Retinal pigment epithelial cell (primary cell): ENCODE measurements at places on chromosomes 2 and 18.

- no peak for DNase-seq
Measured at GRCh38 chr2:63734510-63734909, 107.2 kb upstream of the UGP2 start.

GRCh38 chr2:102418421-102418961 lies 4.5 kb upstream of the IL18RAP start:
- DNase-seq: no peak

DNA sequence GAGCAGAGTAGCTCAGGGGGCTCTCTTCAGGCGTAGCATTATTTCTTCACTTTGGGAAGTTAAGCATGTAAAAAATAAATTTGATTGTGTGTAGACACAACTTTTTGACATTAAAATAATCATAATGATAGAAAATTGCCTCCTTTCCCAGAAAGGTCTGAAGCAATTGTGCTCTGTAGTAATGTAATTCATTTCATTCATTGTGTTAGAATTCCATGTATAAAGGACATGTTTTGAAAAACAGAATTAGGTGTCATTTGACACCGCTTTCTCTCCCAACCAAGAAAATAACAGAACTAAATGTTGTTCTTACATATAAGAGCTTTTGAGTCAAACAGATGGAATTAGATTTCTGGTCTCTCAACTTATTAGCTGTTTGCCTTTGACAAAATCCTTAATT lies 1064.2 kb upstream of the FAM98A start:
- no peak for DNase-seq

DNA sequence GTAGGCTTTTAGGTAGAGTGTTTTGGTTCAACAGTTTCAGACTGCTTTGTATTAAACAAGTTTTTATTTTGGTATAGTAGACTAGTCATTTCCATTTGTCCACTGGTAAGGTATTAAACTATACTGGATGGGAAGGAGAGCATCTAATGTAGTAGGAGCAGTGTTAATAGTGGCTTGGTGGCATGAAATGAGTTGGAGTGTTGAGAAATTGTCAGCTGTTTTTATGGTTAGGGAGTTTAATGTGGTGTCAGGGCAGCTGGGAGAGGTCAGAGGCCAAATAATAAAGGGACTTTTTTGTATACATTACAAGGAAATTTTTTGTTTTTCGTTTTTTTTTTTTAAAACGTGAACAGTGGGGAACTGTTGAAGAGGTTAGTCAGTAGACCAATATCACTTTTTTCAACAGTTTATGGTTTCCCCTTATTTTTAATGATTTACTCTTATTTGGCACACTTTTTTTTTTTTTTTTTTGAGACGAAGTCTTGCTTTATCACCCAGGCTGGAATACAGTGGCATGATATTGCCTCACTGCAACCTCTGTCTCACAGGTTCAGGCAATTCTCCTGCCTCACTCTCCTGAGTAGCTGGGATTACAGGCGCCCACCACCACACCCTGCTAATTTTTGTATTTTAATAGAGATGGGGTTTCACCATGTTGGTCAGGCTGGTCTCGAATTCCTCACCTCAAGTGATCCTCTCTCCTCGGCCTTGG lies 21.2 kb downstream of the ACTR3 start:
- DNase-seq: no peak

- DNase-seq: no peak
Measured at GRCh38 chr2:20675701-20676352, 8.9 kb downstream of the GDF7 start.

GRCh38 chr2:238235331-238235732 lies 4.5 kb downstream of the HES6 start:
- no peak for DNase-seq

GRCh38 chr18:22624176-22624575 lies 206.5 kb upstream of the CTAGE1 start:
- DNase-seq: no peak

- DNase-seq: no peak
Measured at GRCh38 chr2:84900971-84901370, 4.5 kb upstream of the TMSB10 start.

- peak; percentile 58 for DNase-seq
Measured at GRCh38 chr18:59835605-59836379, 64.0 kb upstream of the PMAIP1 start.

GRCh38 chr18:58572181-58572580 lies 56.7 kb downstream of the ALPK2 start:
- DNase-seq: no peak

- no peak for DNase-seq
Measured at GRCh38 chr18:34710458-34710914, 388 bp downstream of the DTNA start.

DNA sequence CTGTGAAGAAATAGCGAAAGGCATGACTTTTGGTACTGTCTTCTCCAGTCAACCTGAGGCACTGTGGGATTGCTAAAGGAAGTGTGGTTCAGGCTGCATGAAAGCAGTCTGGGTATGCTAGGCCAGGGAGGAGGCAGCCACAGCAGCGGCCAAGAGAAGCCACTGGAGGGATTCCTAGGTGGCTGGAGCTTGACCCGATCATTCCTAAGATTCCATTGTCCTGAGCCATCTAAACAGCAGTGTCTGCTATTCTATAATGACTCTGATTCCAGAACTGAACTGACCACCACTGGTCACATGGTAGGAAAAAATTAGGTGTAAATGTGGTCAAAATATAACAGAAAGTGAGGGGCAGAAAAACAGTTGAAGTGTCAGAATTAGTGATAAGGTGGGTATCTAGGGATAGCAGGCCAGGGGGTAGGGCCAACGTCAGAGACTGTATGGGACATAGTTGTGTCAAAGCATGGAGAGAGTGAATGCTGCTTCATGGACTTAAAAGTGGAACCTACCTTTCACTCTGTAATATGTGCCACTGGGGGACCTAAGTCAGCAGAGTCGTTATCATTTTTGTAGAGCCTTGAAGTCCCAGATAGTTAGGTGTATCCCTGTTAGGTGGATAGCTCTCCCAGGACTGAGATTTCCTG lies 204.6 kb downstream of the CTNNA2 start:
- peak; percentile 75 for DNase-seq

GRCh38 chr2:68653538-68653982 lies 10.2 kb downstream of the PROKR1 start:
- DNase-seq: no peak

- DNase-seq: no peak
Measured at GRCh38 chr2:71646028-71646427, 192.7 kb downstream of the DYSF start.

- DNase-seq: no peak
Measured at GRCh38 chr2:189164746-189165145, 14.8 kb downstream of the COL5A2 start.

- DNase-seq: no peak
Measured at GRCh38 chr18:9106800-9107584, 4.5 kb downstream of the NDUFV2 start.

DNA sequence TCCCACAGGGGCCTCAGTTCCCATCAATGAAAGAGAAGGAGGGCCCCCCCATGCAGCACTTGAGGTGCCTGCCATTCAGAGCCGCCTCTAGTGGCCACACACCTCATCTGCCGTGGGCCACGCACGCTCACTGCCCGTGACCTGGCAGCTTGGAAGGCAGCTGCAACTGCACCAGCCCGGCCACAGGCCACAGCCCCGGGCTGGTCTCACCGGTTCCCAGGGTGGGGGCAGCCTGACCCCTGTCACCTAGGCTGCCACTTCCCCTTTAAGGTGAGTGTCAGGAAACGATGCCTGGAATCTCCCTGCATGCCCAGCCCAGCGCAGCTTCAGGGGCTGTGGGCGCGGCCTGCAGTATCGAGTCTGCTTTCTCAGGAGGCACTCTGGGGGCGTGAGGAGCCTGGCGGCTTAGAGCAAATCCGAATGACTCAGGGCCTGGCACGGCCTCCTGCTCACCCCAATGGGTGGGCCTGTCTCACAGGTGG lies 2.6 kb downstream of the MAB21L4 start:
- peak; percentile 67 for DNase-seq

DNA sequence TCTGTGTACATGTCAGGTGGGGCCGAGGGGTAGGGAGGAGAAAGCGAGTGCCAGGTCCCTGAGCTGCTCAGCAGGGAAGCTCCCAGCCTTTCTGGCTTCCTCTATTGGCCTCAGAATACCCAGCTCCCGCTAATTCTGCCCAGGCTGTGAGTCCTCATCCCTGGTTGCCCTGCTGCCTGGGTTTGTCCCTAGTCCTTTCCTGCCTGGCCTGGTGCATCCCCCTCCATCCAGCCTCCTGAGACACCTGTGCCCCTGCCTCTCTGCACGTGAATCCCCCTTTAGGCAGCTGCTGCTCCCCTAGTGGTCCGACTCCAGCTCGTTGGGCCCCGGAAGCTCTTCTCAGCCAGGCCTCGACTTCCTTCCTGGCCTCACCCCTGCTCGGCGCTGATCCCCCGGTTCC lies 54.6 kb downstream of the INHBB start:
- DNase-seq: no peak

DNA sequence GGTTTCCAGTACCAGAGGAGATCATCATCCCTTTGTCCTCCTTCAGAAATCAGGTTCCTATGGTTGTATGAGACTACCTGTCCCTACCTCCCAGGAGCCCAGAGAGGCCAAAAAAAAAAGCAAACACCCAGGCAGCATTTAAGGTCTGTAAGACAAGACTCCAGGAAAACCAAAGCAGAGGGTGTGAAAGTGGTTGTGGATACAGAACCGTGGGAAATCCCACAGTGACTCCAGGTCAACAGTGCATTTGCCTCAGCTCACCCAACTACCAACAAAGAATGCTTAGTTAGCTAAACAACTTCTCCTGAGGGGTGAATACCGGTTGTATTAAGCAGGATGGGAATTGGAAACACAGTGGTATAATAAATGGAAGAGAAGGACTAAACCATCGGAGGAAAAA lies 83.6 kb downstream of the LBH start:
- no peak for DNase-seq

DNA sequence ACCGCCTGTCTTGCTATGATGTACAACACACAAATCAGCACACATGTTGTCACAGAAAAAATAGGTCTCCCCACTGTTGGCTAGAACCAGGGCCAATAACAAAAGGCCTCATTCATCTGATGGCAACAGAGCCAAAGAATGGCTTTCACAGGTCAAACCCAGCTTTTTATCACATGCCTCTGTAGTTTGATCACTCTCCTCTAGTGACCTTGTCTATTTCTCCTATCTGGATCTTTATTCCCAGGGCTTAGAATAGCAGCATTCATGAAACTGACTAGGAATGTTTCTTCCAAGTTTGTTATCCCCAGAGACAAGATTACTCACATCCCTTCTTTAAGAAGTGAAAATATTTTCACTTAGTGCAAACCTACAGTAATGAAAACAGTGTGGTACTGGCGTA lies 285.8 kb upstream of the GYPC start:
- DNase-seq: no peak

DNA sequence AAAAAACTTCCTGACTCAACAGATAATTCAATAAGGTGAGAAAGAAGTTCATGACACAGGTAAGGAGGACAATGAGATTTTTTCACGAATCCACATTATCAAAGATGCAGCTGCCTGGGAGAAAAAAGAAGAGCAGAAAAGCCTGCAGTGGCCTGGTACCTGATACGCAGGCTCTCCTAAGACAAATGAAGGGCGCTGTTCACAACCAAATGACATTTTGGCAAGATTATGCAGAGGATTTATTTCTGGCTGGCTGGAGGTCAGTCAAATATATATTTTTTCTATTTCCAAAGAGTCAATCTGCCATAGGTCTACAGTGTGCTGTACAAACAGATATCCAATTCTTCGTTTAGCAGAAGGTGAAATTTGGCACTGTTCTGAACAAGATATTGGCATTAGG lies 257.3 kb downstream of the STK39 start:
- DNase-seq: no peak

DNA sequence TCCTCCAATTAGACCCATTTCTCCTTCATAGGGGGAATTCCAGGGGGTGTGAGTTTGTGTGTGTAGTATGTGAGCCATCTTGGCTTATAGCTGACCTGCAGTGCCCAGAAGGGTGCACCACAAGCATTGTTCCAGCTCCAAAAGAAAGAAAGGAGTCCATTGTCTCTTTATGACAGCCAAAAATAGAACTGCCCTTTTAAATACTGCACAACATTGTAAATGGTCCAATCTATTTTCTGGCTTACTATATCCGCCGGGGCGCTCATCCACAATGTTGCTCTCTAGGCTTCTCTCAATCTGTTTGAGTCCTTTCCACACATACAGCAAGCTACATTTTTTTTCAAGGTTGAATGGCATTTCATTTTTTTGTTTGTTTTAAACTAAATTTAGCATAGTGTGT lies 517.5 kb downstream of the STK39 start:
- DNase-seq: no peak

- no peak for DNase-seq
Measured at GRCh38 chr2:139077099-139077737, 297.0 kb upstream of the NXPH2 start.

- no peak for DNase-seq
Measured at GRCh38 chr2:17901246-17901645, 22.8 kb downstream of the KCNS3 start.

DNA sequence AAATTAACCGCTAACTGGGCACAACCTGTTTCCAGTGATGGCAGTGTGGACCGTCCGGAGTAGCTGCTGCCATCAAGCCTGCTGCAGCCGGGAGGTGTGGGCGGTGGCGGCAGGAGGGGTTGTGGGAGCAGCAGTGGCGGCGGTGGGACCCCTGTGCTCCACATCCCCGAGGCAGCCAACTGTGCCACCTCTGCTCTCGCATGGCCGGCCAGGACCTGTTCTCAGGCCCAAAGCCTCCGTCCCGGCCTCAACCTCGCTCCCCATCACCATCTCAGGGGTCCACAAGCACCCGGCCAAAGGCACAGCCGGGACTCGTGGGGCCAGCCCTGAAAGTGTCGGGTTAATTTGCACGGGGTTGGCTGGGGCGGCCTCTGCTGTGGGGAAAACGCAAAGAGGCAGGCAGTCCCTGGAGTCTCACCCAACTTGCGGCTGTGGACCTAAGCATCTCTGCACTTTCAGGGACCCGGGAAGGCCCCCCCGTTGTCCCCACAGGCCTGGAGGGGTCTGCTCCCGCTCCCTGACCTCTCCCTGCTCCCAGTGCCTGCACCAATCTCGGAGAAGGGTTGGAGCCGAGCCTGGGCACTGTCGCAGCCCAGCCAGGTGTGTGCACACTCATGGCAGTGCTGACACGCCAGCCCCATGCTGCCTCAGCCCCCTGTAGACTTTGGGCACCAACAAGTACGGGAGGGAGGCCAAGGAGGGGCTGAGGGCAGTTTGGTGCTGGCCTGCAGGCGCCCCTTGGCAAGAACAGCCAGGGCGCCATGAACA lies 44.4 kb upstream of the PEX13 start:
- no peak for DNase-seq

DNA sequence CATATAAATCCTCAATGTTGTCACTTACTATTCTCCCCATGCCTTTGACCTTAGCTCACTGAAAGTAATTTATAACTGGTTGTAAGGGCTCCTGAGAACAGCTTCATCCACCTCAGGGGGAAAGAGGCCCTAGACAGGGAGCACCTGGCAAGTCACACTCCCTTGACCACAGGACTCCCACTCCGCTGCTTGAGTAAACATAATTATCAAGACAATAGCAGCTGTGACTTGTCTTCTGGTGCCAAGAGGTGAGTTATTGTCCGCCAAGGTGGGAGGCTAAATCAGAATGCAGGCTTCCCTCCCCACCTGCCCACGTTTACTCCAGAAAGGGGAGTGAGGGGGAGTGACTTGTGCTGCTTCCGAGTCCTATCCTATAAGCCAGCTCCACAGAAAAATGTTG lies 230.6 kb upstream of the LRATD1 start:
- no peak for DNase-seq
